ENCODE measurements at places on chromosomes 5 and 9.

GRCh38 chr5:68534131-68534940 lies 318.8 kb downstream of the PIK3R1 start:
- DNase-seq = no peak

DNA sequence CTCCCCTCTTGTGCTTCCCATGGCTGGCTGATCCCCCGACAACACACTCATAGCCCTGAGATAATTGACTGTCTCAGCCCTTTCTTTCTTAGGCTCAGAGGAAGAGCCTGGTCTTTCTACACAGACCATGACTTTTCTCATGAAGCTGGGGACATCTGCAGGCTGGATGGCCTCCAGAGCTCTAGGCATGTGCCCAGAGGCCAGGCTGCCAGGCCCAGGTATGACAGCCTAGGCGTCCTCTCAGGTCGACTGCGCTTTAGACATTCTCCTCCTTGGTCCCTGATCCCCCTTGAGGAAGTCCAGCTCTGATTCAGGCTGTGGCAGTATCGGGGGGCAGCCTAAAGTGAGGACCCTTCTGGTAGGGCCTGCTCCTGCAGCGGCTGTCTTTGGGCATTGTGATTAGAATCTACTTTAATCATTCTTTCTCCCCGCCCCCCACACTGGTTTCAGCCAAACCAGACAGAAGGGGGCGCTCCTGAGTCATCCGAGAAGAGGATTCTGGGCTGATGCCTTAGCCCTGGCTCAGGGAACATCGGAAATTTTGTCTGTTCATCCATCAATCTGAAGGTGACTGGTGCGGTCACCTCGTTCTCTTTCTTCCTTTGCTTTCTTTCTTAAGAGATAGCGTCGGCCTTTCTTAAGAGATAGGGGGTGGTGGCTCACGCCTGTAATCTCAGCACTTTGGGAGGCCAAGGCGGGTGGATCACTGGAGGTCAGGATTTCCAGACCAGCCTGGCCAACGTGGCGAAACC lies 66.5 kb upstream of the HSPA9 start:
- DNase-seq = no peak

DNA sequence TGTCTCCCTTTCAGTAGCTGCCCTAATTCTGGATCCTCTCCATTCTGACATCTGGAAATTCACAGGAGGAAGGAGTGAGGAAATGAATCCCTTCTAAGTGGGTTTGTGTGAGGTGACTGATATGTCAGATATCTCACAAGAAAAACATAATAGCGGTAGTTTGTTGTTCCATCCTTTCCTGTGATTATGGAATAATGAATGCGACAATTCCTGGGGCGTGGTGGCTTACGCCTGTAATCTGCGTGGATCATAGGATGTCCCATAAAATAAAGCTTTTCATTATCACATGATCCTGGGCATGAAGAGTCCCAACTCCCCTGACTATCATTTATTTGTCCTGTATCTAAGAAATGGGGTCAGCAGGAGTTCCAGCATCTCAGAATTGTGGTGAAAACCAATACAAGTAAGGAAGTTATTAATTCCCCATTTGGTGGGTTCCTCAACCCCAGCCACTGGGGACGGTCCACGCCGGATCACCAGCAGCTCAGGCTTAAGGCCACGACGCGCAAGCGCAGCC lies 375 bp upstream of the C5orf24 start:
- no peak for DNase-seq

DNA sequence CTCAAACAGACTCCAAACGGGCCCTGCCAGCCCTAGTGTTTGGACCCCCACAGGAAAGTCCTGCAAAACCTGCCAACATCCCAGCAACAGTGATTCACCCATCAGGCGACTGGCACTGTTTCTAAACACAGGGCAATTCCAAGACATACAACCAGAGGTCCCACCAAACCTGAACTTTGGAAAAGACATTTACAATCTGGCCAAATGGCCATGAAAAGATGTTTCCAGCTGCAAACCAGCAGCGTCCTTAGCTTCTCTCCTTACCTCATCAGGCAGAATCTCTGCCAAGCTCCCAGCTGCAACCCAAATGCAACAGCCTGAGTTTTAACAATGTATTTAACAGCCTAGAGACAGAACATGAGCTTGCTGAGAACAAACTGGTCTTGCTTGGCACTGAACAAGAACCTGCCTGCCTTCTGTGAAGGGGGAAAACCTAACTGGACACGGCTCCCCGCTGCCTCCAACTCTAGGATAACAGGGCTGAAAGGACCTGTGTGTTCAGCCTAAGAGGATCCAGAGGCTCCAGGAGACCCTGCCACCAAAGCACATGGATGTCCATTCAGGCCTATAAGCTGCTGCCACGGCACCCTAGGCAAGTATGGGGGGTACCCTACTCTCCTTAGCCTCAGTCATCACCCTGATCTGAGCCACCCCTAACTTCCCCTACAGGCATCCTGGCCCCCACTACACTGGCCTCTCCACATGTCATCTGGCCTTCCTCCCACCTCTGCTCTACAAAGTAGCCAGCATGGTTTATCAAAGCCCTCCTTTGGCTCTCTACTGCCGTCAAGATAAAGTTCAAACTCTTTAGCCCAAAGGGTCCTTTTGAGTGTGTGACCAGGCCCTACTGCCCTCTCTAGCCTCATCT lies 5.6 kb downstream of the P4HA2 start:
- no peak for DNase-seq

DNA sequence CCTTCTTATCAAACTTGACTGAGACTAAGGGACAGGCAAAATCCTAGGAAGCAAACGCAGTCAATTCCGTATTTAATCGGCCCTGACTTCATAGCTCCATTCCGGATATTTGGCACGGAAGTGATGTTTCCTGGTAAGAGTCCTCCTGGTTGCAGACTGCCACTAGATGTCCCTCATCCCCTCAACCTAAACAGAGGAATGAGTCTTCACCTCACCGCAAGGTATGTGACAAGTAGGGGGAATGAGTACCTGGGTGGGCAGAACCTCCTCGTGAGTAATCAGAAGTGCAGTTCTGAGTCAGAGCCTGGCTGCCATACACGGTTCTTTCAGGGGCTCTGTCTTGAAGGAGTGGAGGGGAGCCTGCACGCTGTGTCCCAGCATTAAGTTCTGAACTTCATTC lies 173.6 kb downstream of the MUSK start:
- no peak for DNase-seq

Data from SIG-M5 (cell line).